Kidney (tissue), 22 donors: ENCODE measurements at places on chromosomes 7 and 10. TPM values are rescaled to one million over a fixed set of nuclear protein-coding genes. Genes with fewer than 3 reads are reported as not detected.

GRCh38 chr10:66629996-66630395 is 295.8 kb upstream of the LRRTM3 start:
- no peak overlapping the region for H3K4me3 ChIP-seq
- H3K27me3 ChIP-seq: no peaks in the 10 kb centered on the region
- H3K36me3 ChIP-seq: no peaks in the 10 kb centered on the region
- no peak for DNase-seq

DNA sequence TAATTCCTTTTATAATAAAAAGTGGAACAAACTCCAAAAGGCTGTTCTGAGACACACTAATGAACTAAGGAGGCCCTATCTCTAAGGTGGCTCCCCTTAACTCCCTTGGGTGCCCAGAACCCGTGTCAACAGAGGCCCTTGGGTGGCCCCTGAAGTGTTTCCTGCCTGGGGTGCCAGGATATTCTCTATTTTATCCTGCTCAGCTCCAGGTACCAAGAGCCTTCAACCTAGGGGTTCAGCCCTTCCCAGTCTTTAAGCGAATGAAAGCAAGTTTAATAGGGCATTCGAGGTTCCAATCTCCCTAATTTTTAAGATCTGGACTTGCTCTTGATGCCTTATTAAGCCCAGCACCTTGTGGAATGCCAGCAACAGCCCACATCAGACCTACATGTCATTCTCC is 64.4 kb upstream of the MYO3A start:
- no peak for DNase-seq
- no peak overlapping the region for H3K4me3 ChIP-seq
- no peaks in the 10 kb centered on the region for H3K36me3 ChIP-seq
- no peaks in the 10 kb centered on the region for H3K27me3 ChIP-seq

GRCh38 chr10:99765672-99766301 is 16.7 kb upstream of the ABCC2 start:
- no peak overlapping the region for H3K4me3 ChIP-seq
- DNase-seq: no peak
- H3K4me1 ChIP-seq: no peaks in the 10 kb centered on the region

- H3K4me1 ChIP-seq: no peaks in the 10 kb centered on the region
- DNase-seq: peak; percentile 14
- no peak overlapping the region for H3K27ac ChIP-seq
Measured at GRCh38 chr10:48285710-48286109, 11.2 kb upstream of the FRMPD2 start.

DNA sequence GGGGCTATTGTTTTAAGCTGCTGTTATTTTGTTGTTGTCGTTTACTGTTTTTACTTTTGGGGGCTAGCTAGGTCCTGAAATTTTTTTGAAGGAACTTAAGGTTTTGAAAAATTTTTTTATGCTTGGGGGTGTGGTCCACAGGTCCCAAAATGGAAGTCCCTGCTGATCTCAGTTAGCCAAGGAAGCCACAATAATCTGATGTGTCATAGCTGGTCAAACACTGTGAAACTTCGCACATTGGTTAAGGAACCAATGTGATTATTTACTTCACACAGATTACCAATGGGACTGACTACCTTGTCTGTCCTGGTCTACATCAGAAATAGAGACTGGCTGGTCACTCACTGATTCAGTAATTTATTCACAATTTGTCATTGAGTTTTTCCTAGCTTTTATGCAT is 29.5 kb upstream of the HYCC1 start:
- H3K27me3 ChIP-seq: no peaks in the 10 kb centered on the region
- H3K4me1 ChIP-seq: no peaks in the 10 kb centered on the region
- DNase-seq: no peak
- no peaks in the 10 kb centered on the region for H3K36me3 ChIP-seq

- H3K27me3 ChIP-seq: no peaks in the 10 kb centered on the region
- DNase-seq: no peak
- peak overlapping the region; percentile 33 for H3K27ac ChIP-seq
- peak overlapping the region; percentile 21 for H3K4me3 ChIP-seq
- no peaks in the 10 kb centered on the region for H3K36me3 ChIP-seq
Measured at GRCh38 chr10:59752278-59752940, 846 bp downstream of the MRLN start.

GRCh38 chr7:16801579-16801978 is 3.2 kb downstream of the AGR2 start:
- H3K27me3 ChIP-seq: no peaks in the 10 kb centered on the region
- no peak for DNase-seq
- H3K4me3 ChIP-seq: no peak overlapping the region
- no peaks in the 10 kb centered on the region for H3K36me3 ChIP-seq

DNA sequence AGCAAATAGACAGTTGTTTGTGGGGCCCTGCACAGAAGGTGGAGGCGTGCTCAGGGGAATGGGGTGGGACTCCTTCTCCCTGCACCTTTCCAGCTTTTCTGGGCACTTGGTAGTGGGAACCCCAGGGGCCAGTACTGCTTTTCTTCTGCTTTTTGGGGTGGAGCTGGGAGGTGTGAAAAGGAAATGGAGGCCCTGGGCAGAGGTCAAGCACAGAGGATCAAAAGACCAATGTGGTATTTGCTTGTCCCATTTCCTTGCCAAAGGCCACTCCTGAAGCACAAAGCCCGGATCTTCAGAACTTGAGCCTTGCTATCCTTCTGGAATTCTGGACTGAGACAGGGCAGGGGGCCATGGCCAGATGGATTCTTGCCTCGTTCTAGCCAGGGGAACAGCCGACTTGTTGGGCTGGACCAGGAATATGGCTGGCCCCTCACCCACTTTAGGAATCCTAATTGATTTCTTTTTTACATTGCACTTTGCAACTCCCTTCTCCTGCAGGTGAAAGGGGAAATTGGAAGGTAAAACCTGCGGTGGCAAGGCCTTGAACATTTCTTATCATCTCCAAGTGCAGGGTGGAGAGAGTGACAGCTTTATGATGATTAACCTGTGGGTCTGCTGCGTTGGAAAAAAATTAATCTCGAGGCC is 26.5 kb downstream of the ADRA2A start:
- no peaks in the 10 kb centered on the region for H3K4me1 ChIP-seq
- no peaks in the 10 kb centered on the region for H3K36me3 ChIP-seq
- no peak overlapping the region for H3K27ac ChIP-seq
- H3K27me3 ChIP-seq: no peaks in the 10 kb centered on the region

DNA sequence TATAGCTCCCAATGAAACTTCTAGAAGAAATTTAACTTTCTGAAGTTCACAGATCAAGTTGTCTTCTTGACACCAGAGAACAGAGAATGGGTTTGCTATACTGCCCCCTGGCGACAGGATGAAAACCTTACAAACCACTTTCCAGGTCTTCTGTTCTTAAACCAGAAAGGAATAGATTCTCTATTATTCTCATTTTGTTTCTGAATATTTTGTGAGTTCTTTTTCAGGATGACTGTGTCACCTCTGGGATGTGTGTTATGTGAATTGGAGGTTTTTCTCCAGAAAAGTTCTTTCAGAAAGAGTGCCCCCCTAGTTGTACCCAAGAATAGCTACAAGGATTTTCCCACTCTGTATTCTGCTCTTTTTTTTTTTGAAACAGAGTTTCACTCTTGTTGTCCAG is 6.3 kb downstream of the IFT22 start:
- peaks cover 16% of the 10 kb centered on the region for H3K36me3 ChIP-seq
- no peak overlapping the region for H3K4me3 ChIP-seq
- no peaks in the 10 kb centered on the region for H3K4me1 ChIP-seq
- no peak overlapping the region for H3K27ac ChIP-seq
- no peaks in the 10 kb centered on the region for H3K27me3 ChIP-seq
- peak; percentile 71 for DNase-seq

Gene MKX
- 1.3 TPM for total RNA-seq

Gene BHLHA15
- 3.1 TPM for total RNA-seq

Gene FAM25A
- total RNA-seq: not detected

Gene PRSS2
- not detected for total RNA-seq

Gene PANK1
- total RNA-seq: 5.4 TPM

Gene LIPK
- total RNA-seq: not detected

Gene OR6V1
- not detected for total RNA-seq

Gene PLXNA4
- 3.5 TPM for total RNA-seq
